ENCODE measurements at places on chromosomes 2 and 18.

- ATAC-seq: peak; percentile 75
Measured at GRCh38 chr2:75627902-75628504, 18.6 kb upstream of the MRPL19 start.

DNA sequence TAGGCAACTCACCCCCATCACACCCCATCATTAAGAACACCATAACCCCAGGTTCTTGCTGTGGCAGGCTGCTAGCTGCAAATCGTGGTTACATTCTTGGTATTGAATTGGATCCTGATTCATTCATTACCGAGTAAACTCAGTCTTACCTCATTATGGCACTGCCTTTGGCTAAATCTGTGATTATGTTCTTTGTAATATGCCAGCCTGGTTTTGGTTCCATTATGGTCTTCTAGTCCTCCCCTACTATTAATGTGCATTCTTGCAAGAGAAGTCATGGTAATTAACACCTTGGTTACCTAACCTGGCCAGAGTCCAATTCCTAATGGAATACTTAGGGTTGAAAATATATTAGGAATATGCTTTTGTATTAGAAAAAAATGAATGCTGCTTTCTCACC is 258.9 kb upstream of the APCDD1 start:
- peak; percentile 70 for ATAC-seq

- no peak for ATAC-seq
Measured at GRCh38 chr2:29527947-29528346, 393.4 kb downstream of the ALK start.

- ATAC-seq: no peak
Measured at GRCh38 chr2:181682026-181682789, 1.9 kb upstream of the NEUROD1 start.

GRCh38 chr2:160419776-160420505 is 73.7 kb downstream of the RBMS1 start:
- ATAC-seq: no peak

- no peak for ATAC-seq
Measured at GRCh38 chr2:184444217-184444616, 154.1 kb upstream of the ZNF804A start.

GRCh38 chr2:133229974-133230373 is 338.3 kb downstream of the NCKAP5 start:
- no peak for ATAC-seq

DNA sequence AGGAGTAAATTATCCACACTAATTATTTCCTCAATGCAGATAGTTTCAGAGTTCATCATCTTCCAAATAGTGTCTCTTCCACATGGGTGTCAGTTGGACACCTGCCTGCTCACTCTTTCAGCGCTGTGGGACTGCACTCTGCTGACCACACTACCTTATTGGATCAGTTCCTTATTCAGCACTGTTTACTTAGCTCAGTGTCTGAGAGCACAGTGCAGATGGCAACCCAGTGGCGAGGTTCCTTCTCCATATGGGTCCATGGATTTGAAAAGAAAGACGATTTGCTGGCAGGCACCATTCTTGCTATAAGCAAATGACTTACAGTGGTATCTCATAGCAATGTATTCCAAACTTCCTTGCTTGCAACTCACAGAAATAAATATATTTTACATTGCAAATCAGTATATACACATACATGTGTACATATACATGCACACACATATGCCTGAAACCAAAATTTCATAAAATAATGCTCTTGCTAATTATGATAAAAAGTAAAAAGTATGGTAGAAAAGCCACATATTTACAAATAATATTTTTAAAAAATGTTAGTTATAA is 354.8 kb downstream of the INSIG2 start:
- no peak for ATAC-seq

GRCh38 chr2:148764815-148765214 is 110.2 kb upstream of the KIF5C start:
- no peak for ATAC-seq

- no peak for ATAC-seq
Measured at GRCh38 chr2:227335713-227336112, 10.7 kb downstream of the MFF start.

DNA sequence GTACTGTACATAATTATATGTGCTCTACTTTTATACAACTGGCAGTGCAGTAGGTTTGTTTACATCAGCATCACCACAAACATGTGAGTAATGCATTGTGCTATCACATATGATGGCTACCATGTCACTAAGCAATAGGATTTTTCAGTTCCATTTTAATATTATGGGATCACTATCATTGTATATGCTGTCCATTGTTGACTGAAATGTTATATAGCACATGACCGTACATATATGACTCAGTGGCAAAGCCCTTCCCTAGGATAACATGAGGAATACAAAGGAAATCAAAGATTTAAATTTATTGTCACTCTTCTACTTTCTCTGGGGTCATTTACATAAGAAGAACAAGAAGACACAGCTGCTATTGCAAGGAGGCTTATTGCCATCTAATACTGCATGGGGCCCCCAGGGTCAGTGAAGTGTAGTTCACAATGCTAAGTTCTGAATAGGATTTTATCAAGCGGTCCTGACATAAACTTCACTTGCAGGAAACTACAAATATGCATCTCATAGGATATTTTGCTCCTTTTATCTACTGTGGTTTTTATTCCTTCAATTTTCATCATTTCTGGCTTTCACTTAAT is 21.8 kb downstream of the PDE1A start:
- no peak for ATAC-seq

DNA sequence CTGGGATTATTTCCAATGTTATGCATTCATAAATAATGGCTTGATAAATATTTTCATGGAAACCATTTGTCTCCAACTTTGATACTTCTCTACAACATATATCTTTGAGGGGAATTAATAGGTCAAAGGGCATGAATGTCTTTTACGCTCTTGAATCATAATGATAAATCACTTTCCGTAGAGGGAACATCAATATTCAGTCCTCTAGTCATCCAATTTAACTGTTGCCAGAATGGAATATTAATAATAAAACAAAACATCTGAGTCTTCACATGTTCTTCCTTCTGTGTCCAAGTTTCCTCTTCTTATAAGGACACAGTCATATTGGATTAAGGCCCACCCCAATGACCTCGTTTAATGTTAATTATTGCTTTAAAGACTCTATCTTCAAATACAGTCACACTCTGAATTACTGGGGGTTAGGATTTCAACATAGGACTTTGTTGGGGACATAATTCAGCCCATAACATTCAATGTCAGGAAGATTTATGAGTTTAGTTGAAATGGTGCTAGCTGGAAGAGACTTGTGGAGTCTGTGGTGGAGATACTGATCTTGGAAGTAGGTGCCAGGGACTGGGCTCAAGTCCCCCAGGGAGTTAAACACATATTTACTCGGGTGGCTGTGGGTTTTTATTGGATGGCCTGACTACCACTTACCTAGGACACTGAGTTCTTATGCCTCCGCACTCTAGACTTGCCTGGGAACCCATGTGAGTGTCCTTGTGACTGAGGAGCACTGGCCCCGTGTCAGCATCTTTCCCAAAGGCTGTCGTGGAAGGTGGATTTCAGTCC is 85.0 kb upstream of the SEC11C start:
- ATAC-seq: no peak

- no peak for ATAC-seq
Measured at GRCh38 chr18:34159691-34160185, 65.0 kb downstream of the NOL4 start.

- ATAC-seq: no peak
Measured at GRCh38 chr2:238685713-238686112, 162.2 kb upstream of the TWIST2 start.

GRCh38 chr2:109194620-109194937 is 65.6 kb downstream of the SH3RF3 start:
- ATAC-seq: no peak

DNA sequence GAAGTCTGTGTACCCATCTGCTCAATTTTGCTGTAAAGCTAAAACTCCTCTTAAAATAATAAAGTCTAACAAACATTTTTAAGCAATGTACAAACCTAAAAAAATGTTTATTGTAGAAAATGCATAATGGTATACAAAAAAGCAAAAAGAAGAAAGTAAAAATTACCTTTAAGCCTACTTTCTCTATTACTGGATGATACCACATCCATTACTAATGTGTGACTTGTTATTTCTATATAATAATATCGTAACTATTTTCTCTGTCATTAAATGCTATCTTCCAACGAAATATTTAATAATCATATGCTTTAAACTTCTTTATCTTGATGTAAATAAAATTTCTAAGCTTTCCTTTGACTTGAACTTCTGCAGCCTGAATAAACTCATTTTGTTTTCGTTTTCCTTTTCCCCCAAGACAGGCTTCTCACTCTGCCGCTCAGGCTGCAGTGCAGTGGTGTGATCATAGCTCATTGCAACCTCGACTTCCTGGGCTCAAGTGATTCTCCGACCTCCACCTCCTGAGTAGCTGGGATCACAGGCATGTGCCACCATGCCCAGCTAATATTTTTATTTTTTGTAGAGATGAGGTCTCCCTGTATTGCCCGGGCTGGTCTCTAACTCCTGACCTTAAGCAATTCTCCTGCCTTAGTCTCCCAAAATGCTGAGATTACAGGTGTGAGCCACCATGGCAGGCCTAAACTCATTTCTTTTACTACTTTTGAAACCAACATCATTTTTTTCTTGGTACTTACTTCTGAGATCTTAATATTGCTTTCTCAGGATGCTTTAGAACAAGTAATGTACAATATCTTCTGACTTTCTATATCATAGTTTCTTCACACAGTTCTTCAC is 18.1 kb upstream of the DNAH7 start:
- no peak for ATAC-seq

DNA sequence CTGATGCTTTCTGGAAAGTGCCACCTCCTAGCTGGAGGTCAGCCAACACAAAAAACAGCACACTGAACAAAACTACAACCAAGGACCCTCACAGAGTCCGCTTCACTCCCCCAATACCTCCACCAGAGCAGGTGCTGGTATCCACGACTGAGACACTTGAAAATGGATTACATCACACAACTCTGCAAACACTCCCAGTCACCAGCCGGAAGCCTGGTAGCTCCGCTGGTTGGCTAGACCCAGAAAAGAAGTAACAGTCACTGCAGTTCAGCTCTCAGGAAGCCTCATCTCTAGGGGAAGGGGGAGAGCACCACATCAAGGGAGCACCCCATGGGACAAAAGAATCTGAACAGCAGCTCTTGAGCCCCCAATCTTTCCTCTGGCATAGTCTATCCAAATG is 175.4 kb downstream of the LCLAT1 start:
- no peak for ATAC-seq

- no peak for ATAC-seq
Measured at GRCh38 chr2:41937464-41937906, 110.3 kb upstream of the PKDCC start.
